ENCODE measurements at places on chromosomes 5 and 9. TPM values are rescaled to one million over a fixed set of nuclear protein-coding genes. Genes with fewer than 3 reads are reported as not detected.

GFI1B gene
- total RNA-seq: 0.11 TPM

PCDHB5 gene
- 3.1 TPM for total RNA-seq

GARNL3 gene
- 35.4 TPM for total RNA-seq

CCDC180 gene
- 1.4 TPM for total RNA-seq

FOXI1 gene
- total RNA-seq: not detected

HCN1 gene
- not detected for total RNA-seq

NPR3 gene
- total RNA-seq: 49.1 TPM

GMCL2 gene
- not detected for total RNA-seq

BARX1 gene
- total RNA-seq: not detected

LCN12 gene
- 13.3 TPM for total RNA-seq

SHOC1 gene
- total RNA-seq: not detected

CARTPT gene
- total RNA-seq: not detected

DPYSL3 gene
- 16.6 TPM for total RNA-seq

ELAVL2 gene
- not detected for total RNA-seq

GRCh38 chr5:128101676-128102075 lies 18.1 kb downstream of the SLC12A2 start:
- no peak for DNase-seq

GRCh38 chr9:128484686-128485413 lies 19.7 kb upstream of the GLE1 start:
- no peak for DNase-seq

DNA sequence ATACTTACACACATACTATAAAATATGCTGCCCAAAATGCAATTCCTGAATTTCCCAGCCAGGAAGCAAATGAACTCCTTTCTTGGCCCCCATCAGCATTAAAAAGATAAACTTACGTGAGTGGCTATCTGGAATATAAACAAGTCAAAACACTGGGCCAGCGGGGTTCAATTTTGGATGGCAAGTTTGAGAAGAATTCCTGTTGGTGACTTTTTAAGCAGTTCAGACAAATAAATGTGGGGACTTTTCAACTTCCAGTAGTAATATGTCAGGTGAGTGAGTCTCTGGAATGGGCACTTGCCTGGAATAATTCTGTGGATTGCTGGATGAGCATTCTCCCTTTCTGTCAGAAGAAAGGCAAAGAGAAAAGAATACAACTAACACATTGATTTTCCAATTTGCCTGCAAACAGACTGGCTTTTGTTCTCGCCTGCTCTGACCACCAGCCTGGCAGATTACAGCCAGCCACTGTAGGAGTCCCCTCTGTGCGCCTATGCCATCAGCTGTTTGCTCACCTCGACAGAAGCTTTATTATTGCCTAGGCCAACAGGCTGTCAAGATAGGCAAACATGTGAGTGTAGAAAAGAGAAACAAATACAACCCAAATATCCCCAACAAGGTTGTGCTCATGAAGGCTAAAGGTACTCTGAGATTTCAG lies 78.6 kb downstream of the MRPS27 start:
- DNase-seq: no peak

- no peak for DNase-seq
Observed at GRCh38 chr9:37914701-37915358, 10.9 kb upstream of the SLC25A51 start.

GRCh38 chr5:71811779-71812178 lies 92.7 kb downstream of the CARTPT start:
- DNase-seq: no peak

DNA sequence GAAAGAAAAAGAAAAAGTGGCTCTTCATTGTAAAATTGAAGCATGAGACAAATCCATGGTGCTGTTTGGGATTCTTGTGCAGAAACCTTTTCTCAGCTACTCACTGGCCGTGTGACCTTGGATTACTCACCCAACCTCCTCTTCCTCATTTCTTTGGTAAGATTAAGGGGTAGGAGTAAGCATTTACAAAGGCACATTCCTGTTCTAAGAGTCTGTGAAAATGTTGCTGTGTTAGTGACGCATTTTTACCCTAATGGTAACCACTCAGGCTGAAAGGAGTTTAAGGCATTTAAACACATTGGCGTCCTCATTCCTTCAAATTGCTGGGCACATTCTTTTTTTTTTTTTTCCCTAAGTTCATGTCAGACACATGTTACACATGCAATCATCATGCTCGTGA lies 4.3 kb downstream of the RAI14 start:
- no peak for DNase-seq

DNA sequence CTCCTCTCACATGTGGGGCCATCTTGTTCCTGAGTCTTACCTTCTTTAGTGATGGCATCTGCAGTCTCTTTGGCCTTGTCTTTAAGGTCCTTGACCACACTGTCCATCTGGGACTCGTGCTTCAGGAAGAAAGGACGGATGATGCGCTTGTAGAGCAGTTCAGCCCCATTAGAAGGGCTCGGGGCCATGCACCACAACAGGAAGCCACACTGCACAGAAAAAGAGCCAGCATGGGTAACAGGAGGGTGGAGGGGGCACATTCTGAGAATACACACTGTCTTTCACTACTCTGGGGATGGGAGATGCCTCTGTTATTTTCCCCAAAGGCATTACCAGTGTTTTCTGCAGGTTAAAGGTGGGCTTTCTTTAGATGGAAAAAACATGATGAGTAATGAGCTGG lies 25.9 kb downstream of the SRP19 start:
- no peak for DNase-seq

- DNase-seq: no peak
Observed at GRCh38 chr5:149363358-149363757, 5.5 kb downstream of the PCYOX1L start.

DNA sequence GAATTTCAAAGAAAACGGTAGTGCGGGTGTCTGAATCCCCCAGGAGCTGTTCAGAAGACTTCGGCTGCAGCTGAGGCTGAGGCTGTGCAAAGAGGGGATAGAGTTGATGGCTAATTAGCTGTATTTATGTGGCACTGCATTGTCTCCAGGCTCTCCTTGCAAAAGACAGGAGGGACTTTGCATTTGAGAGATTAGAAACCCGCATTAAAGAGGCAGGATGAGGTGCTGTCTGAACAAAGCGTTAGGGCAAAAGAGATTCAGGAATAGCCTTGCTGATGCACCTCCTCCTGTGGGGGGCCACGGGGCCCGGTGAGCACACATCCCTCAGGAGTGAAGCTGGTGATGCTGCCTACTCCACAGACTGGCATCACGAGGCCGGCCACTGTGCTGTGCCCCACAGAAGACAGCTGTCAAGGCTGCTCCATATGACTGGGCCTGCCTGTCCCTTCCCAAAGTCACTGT lies 343.6 kb upstream of the DAP start:
- no peak for DNase-seq

GRCh38 chr9:557601-558201 lies 283.8 kb upstream of the DMRT1 start:
- no peak for DNase-seq

DNA sequence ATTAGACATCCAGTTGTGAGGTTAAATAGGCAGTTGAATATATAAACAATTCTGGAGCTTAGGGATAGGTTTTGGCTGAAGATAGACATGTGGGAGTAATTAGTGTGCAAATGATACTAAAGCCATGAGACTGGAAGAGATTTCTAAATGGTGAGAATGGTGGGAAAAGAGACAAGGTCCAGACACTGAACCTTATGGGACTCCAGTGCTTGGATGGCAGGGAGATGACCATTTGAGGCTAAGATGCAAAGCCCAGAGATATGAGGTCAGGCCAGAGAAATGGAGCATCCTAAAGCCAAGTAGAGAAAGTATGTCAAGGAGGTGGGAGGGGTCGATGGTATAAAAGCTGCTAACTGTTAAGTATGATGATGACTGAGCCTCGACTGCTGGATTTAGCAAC lies 115.6 kb downstream of the SEMA5A start:
- no peak for DNase-seq

- DNase-seq: peak; percentile 55
Observed at GRCh38 chr9:124242331-124243194, 15.2 kb upstream of the NEK6 start.

DNA sequence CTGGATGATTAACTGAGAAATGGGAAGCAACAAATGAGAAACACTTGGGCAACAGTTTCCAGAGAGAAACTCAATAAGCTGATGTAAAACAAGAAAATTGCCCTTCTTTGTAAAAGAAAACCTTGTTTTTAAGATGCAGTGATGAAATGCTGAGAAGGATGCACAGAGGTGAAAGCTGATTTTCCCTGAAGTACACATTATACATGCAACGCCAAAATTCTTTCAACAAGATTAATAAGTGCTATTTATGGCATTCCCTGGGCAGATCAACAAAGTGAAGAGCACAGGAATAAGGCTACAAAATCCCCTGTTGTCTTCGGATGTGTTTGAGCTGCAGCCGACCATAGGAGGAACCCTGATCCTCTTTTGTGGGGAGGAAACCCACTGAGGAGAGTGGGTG lies 208.0 kb upstream of the ANKH start:
- DNase-seq: no peak

DNA sequence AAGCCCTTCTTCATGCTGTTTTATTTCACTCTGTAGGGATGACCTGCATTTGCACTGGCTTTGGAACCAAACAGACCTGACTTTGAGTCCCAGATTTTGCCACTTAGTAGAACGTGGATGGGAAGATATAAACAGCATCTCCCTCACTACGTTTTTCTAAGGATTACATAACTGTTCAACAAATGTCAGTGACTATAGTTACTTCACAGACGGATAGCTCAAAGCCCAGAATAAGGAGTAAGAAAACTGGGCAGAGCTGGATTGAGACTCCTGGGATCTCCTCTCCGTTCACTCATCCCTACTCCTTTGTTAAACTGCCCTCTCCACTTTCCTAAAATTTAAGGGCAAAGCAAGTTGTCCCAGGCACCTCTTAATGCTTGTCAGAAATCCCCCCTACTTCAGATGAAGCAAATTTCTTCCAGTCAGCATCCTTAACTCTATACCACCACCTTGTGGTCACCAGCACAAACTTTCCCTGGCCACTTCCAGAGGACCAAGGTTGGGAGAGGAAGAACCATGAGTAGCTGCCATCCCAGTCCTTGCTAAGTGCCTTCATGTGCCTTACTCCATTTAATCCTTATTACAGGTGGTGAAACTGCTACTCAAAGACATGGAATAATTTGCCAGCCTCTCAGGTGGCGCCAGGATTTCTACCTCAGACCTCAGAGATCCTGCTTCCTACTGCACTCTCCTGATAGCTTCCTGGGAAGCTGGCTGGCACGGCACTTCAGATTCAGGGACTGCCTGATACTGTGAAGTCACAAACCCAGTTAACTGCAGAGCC lies 38.4 kb downstream of the EGR1 start:
- no peak for DNase-seq

DNA sequence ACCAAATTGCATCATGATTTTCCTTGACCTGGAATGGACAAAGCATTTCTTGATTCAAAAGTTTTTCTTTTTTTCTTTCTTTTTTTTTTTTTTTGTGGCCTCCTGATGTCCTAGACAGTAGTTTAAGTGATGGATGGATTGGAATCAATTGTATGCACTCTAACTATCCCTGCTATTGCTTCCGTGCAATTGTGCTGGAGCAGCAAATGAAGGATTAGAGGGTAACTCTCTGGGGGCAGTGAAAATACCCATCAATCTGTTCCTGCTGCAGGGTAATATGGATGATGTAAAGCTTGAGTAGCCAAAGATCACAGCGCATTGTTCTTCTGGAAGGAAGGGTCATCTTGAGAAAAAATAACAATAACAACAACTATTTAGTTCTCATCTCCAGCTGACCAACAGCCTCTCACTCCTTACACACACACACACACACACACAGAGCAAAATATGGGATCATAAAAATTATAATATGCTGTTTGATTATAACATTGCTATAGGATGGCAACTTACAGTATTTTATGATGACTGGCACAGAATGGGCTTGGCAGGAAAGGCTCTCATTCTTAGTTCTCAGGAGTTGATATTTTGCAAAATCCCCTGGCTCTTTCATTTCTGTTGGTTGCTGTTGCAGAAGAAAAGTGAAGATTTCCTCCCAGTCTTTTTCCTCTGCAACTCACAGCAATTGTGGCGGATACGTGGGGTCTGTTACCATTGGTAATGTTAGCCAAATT lies 160.9 kb upstream of the DMAC1 start:
- no peak for DNase-seq

DNA sequence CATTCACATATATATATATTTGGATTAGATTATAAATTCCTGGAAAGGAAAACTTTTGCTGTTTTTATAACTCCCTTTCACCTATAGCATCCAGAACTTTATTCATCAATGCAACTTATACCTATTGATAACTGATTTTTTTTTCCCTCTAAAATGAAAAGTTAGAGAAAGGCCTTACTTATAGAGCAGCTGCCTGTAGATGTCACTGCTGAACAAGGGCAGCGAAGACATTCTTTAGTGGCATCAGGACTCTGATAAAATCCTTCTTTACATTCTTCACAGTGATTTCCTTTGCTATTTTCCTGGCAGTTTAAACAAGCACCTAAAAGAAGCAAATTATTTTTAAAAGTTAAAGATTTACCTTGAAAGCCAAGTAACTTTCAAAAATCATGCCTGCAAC lies 32.3 kb upstream of the CDK5RAP2 start:
- DNase-seq: no peak

- DNase-seq: no peak
Observed at GRCh38 chr5:39220280-39221030, 1.1 kb upstream of the FYB1 start.

DNA sequence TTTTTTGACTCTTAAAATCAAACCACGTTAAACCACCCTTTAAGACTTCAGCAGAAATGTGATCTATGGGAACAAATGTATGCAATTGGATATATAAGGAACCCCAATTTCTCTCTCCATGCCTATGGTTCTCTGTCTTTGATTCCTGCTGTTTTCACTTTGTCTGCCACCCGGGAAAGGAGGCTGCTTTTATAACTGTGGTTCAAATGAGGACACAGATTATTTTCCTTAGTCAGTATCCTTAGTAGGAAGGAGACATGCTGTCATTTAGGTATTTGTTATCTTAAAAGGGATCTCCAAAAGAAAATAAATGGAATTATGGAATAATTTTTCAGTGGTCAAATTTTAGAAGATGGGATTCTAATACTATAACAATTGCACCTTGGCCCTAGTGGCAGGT lies 176.1 kb upstream of the NREP start:
- no peak for DNase-seq

DNA sequence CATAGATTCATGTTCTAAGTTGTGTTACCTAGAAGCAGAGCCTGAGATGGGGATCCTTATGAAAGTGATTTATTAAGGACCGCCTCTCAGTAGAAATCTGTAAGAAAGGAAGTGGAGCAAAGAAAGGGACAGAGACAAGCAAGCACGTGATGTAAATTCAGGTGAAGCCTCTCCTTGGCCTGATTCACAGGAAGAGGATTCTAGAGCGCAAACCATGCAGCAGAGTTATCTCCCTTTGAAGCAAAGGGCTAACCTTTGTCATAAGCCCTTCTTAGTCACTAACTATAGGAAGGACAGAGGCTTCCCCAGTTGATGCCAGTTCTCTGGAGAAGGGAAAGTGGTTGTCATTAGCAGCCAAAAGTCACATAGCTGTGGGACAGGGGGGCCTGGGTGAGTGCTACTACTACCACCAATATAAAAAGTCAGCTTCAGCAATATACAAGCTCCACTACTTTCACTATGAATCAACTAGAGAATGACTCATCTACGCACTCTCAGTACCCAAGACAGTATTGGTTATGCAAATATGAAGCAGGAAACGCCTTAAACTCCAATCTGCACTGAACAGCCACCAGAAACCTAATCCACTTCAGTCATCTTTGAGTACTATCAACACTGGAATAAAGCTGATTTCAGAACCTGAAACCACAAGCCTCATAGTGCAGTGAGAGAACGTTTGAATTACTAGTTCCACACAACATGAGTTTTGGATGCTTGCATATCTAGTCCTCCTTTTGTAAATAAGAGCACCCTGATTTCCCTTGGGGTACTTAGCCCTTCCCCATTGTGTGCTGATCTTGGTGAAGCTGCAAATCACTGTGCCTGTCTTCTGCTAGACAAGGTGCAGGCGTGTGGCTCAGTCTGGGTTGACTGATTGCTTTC lies 162.7 kb downstream of the ZNF608 start:
- no peak for DNase-seq

All from heart right ventricle (tissue), 16 donors.